Caki2 (cell line): ENCODE measurements at places on chromosomes 1 and 21.

DNA sequence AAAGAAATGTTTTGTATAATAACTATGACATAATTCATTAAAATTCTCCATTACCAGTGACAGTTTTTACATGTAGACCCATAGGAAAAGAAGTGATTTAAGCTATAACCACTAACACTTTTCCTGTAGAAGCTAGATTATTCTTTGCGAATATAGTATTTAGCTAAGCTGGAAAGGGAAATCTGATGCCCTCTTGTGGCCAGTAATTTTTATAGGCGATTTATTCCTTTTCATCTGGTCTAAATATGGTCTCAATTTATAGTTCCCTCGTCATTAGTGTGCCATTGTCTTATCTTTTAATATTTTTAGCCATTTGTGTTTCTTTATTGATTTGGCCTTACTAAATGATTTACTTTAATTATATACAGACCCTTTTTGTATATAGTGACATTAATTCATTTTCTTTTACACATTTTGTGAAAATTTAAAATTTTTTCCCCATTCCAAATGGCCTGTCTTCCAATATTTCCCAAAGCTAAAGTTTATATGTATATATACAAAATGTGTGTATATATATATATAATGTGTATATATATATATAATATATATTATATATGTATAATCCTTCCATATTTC, 26.7 kb downstream of the BTG3 start:
- peak; percentile 13 for DNase-seq

DNA sequence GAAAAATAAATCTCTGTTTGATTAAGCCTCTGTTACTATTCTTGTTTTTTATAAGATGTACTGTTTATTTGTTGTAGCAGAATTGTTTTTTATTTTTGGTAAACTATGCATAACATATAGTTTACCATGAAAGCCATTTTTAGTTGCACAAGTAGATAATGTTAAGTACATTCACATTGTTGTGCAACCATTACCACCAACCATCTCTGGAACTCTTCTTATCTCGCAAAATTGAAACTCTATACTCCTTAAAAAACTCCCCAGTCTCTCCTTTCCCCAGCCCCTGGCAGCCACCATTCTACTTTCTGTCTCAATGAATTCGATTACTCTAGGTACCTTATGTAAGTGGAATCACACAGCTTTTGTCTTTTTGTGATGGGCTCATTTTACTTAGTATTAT, 27.4 kb upstream of the UHMK1 start:
- DNase-seq = no peak

DNA sequence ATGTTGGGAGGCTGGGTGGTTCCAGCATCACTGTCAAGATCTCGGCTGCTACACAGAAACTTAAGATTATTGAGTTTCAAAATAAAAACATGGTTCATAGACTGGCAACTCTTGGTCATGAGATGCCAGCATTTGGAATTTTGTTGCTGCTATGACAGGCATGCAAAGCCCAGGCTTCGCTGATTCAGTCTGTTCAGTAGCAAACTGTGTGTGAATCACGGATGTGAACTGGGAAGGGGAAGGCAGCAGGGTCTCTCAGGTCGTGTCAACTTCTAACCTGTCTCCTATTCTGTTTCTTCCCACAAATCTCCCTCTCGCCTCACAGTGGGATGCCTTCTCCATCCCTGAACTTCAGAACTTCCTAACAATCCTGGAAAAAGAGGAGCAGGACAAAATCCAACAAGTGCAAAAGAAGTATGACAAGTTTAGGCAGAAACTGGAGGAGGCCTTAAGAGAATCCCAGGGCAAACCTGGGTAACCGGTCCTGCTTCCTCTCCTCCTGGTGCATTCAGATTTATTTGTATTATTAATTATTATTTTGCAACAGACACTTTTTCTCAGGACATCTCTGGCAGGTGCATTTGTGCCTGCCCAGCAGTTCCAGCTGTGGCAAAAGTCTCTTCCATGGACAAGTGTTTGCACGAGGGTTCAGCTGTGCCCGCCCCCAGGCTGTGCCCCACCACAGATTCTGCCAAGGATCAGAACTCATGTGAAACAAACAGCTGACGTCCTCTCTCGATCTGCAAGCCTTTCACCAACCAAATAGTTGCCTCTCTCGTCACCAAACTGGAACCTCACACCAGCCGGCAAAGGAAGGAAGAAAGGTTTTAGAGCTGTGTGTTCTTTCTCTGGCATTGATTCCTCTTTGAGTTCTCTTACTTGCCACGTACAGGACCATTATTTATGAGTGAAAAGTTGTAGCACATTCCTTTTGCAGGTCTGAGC, 25.5 kb downstream of the EIF2D start:
- no peak for DNase-seq

DNA sequence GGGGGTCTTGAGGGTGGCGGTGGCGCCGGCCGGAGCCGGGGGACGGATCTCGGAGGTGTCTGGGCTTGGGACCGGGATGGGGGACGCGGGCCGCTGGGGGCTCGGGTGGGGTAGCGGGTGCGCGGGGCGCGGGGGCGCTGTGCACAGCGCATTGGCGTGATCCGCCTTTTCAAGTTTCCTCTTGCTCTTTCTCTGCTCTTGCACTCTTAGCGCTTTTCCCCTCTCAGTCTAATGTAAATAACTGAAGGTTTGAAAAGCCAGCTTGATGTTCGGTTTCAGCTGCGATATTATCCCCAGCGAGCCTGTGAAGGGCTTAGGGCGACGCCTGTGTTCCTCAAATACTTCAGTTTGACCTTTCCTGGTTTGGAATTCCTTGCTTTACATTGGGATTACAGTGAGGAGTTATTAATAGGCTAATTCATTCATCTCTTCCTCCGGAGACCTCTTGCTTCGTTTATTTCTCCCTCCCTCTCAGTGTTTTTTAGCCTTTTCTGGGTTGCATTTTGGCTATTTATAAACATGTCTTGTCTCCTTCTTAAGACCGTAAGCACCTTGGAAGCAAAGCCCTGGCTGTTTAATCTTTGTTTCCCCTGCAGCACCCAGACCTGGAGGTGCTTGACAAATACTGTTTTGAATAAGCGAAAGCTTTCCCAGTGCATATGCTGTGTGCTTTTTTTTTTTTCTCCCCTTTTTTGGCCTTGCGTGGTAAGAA, 693 bp downstream of the RAB4A start:
- DNase-seq = peak; percentile 37

DNA sequence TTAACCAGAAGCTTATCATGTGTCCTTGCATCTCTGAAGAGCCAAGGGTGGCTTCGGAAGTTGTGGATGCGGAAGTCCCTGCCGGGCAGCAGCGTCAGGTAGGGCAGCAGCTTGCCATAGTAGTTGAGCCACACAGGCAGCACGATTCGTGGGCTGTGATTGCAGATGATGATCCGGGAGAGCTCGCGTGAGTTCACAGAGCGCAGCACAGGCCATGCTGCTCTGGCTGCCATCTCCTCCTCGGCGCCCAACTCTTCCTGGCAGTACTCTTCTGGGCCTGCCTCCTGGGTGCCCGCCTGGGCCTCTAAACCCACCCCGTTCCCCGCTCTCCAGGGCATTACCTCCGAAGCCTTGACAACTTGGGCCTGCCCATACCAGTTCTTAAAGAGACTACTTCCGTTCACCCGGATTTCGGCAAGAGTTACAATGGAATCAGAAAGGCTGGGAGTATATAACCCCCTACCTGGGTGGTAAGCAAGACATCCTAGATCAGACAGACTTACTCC, at the start of gene VHLL:
TSS of gene VHLL (minus strand) at position 456 of the 506 bp plus-strand sequence. CDS start at position 338, 118 bp downstream.
- no peak for DNase-seq

DNA sequence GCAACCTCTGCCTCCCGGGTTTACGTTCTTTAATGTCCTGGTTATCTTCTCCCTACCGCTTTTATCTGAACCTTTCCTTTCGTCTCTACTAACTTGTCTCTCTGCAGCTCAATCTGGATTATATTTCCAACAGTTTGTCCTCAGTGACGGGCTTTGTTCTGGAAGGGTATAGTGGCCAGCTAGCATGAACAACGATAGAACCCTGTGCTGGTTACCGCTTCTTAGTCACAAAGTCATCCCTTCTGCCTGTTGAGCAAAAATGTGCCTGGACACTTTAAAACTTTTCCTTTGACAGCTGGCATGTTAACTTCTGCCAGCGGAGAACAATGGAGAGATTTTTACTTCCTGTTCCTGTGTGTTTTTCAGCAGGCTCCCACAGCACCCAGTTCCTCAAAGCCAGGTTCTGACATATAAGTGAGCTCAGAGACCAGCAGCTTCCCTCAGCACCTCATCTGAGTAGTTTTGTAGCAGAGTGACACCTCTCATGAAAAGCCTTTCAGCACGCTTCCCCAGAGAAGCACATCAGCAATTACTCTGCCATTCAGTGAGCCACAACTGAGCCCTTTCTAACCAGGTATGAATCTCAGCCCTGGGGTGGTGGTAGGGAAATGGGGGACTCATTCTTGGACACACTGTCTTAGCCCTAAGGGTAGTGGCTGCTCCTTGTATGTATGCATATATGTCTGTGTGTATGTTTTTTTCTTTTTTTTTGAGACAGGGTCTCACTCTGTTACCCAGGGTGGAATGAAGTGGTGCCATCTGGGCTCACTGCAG, 23.6 kb upstream of the CCDC17 start:
- DNase-seq = no peak

- no peak for DNase-seq
Observed at GRCh38 chr1:42420121-42420520, 35.7 kb downstream of the ZMYND12 start.

DNA sequence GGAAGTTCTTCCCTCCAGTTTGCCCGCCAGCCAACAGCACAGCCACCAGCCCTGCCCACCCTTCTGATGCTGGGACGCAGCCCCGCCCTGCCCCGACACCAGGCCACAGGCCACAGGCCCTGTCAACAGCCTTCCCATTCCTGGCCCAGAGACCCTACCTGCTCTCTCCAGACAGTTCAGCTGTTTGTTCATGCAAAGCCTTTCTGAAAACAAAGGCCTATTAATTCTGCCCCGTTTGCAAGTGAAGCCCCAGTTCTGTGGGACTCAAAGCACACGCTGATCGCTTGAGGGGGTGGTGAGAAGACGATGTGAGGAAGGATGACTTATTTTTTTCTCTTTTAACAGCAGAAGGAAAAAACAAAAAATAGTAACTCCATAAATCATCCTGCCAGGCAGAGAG, 55.4 kb upstream of the KIF26B start:
- DNase-seq = no peak

- no peak for DNase-seq
Observed at GRCh38 chr1:191620883-191621282, 537.4 kb upstream of the RGS18 start.

DNA sequence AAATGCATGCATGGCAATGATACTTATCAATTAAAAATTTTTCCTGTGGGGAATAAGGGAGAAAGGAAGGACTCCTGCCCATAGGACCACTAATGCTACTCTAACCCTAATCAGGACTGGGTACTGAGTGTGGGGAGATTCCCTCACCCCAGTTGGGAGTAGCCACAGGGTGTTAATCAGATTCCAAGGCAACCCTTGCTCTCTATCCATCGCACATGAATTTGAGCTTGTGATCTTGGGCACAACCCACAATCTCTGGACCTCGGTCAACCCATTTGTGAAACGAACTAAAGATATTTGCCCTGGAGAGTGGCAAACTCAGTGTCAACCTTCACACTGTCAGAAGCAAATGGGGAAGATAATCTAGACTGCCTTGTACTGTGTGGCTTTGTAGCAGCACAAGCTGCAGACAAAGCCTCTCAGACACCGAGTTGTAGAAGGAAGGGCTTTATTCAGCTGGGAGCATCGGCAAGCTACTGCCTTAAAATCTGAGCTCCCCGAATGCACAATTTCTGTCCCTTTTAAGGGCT, 69.5 kb downstream of the SERINC2 start:
- DNase-seq = peak; percentile 9

DNA sequence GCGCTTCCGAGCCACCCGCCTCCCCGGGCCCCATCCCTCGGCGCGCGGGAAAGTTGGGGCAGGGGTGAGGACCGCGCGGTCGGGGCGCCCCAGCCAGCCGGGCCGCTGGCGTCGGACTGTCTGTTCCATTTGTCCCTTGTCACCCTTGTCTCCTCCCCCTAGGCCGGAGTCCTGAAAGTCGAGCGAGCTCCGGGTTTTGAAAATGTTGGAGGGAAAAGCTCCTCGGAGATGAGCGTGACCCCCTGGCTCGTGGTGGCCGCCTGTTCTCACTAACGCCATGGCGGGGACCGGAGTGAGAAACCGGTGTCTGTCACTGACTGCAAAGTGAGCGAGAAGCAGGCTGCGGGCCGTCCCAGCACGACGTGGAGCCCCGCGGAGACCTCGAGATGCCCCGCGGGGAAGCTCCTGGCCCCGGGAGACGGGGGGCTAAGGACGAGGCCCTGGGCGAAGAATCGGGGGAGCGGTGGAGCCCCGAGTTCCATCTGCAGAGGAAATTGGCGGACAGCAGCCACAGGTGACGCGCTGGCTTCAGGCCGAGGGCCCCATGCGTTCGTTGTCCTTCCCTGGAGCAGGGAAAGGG, 491 bp downstream of the PER3 start:
- no peak for DNase-seq

DNA sequence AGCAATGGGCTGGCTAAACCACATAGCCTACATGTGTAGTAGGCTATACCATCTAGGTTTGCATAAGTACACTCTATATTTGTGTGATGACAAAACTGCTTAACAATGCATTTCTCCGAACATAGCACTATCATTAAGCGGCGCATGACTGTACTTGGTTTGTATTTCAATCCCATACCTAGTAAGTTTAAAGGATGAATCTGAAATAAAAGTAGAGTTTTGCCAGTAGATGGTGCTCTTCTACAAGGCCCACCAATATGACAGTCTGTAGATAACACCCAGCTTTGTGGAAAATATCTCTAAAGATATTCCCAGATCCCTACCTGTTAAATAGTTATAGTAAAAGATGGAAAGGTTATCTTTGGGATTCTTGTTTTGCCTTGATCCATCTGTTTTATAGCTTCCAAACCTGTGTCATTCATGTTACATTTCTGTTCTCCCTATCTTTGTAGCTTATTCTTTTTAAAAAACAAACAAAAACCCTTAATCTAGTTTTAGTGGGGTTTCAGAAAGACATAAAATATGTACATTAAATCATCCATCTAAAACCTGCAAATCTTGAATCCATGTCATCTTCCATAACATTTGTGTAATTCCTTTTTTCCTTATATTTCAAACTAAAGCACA, 33.9 kb upstream of the ASPM start:
- DNase-seq = peak; percentile 80

GRCh38 chr1:94425821-94426484, 7.8 kb downstream of the ABCD3 start:
- DNase-seq = no peak

DNA sequence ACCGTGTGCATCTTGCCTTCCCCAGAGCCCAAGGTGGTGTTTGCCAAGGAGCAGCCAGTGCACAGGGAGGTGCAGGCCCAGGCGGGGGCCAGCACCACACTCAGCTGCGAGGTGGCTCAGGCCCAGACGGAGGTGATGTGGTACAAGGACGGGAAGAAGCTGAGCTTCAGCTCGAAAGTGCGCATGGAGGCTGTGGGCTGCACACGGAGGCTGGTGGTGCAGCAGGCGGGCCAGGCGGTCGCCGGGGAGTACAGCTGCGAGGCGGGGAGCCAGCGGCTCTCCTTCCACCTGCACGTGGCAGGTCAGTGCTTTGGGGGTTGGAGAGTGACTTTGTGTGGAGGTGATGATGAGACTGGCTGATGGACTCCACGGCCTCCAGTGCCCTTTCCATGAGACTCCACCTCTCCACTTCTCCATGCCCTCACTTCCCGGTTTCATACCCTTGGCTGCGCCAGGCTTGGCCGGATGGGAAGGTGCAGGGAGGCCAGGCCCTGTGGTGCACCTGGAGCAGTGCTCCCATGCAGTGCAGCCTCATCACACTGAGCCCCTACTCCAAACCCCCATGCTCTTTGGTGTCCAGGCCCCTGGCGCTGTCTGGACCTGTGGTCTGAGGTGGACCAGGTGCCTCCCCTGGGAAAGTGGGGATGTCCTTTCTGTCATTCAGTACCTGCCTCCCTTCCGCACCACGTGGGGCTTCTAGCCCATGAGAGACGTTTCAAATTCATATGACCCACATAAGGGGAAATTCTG, 49.0 kb downstream of the OBSCN start:
- DNase-seq = no peak

GRCh38 chr1:27528818-27529703, 39.1 kb upstream of the WASF2 start:
- DNase-seq = no peak
